CD8-positive, alpha-beta T cell (primary cell): ENCODE measurements at places on chromosomes 5 and 9. TPM values are rescaled to one million over a fixed set of nuclear protein-coding genes. Genes with fewer than 3 reads are reported as not detected.

ELAVL2 gene
- not detected for total RNA-seq

IL4 gene
- total RNA-seq, result not detected

DNA sequence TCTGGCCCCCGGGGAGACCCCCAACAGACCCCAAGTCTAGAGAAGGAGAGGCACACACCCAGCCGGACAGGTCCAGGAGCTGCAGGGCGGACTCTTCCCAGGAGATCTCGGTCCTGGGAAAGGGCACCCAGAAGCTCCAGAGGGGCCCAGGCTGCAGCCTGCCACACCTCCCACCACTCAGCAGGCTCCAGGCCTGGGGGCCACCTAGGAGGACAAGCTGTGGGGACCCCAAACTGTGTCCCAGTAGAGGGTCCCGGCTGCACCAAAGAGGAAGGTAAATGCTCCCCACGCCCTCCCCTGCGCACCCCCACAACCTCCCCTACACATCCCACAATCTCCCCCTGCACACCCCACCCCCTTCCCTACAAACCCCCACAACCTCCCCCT, 48.5 kb downstream of the PLEKHG4B start:
- no peak for DNase-seq

GRCh38 chr5:103232393-103232999, 26.1 kb upstream of the MACIR start:
- DNase-seq, result no peak

DNA sequence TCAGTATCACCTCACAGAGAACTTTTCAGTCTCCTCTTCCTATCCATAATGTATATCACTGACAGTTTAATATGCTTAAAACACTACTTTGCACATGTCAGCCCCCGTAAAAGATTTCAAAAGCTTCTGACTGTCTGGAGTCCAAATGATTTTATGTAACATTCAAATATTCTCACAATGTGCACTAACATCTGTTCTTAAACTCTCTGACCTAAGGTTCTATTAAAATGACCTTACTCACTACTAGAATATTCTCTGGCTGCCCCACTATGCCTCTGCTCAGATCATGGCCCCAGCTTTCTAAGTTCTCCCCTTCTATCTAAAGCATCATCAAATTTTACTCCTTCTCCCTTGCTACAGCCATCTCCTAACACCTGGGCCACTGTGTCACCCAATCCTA, 52.5 kb downstream of the AP3B1 start:
- no peak for DNase-seq

DNA sequence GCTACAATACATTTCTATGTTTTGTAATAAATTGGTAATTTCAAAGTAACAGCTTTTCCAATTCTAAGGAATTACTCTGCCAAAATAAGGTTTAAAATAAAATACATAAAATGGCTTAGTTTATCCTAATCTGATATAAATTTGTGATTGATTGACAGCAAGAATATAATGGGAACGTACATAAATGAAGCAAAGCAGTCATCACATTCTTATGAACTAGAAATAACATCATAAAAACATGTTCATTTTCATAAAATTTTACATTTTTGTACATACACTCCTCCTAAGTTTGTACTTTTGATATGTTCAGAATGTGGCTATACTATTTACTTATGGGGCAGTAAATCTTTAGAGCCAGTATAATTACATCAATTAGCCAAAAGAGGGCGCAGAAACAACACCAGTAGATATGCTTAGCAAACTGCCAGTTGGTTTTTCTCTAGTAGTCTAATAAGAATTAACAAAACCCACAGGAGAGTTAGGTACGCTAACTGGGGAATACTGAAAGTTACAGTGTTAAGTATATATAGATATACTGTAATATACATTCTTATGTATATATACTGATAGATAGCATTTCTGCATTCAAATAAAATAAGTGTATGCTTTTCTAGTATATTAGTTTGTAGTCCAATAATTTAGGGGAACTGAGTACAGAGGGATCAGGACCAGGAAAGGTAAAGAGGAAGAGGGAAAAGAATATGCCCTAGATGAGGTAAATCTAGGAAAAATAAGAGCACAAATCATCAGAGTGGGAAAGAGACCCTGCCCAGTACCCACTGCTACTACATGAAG, 76.8 kb downstream of the ZDHHC21 start:
- peak; percentile 57 for DNase-seq
